ENCODE measurements at places on chromosomes 3 and 15.

- H3K4me1 ChIP-seq: no peaks in the 10 kb centered on the region
- H3K36me3 ChIP-seq: no peaks in the 10 kb centered on the region
- no peak overlapping the region for H3K27ac ChIP-seq
- no peak for DNase-seq
- no peak overlapping the region for H3K4me3 ChIP-seq
Observed at GRCh38 chr3:156418428-156418827, 136.5 kb downstream of the SSR3 start.

DNA sequence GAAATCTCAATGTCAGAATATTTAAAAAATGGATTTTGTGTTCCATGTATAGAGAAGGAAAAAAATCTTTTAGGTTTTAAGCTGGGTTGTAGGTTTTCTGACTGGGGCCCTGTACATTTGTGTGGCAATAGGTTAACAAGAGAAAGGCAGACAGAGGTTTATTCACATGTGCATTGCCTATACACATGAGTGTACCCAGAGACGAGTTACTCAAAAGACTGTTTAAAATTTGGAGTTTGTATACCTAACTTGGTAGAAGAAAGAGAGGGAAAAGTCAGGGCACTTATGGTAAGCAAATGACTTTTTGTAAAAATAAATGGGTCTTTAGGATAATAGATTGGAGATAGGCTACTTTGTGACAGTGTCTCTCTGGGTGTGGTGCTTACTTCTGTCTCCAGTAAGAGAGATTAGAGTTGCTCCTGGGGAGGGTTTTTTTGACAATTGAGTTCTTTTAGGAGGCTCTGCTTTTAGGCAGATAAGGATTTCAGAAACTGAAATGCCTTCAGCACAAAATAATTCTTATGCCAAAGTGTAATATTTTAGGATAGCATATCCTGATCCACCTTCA, 225.2 kb downstream of the TCF12 start:
- H3K27me3 ChIP-seq: no peaks in the 10 kb centered on the region
- no peaks in the 10 kb centered on the region for H3K36me3 ChIP-seq
- no peak overlapping the region for H3K27ac ChIP-seq
- H3K4me1 ChIP-seq: peaks cover 9% of the 10 kb centered on the region

- no peak overlapping the region for H3K27ac ChIP-seq
- H3K4me1 ChIP-seq: peaks cover under 1% of the 10 kb centered on the region
- H3K36me3 ChIP-seq: peaks cover 5% of the 10 kb centered on the region
- no peak for DNase-seq
- H3K27me3 ChIP-seq: no peaks in the 10 kb centered on the region
Observed at GRCh38 chr15:48765022-48765421, 45.8 kb downstream of the CEP152 start.

DNA sequence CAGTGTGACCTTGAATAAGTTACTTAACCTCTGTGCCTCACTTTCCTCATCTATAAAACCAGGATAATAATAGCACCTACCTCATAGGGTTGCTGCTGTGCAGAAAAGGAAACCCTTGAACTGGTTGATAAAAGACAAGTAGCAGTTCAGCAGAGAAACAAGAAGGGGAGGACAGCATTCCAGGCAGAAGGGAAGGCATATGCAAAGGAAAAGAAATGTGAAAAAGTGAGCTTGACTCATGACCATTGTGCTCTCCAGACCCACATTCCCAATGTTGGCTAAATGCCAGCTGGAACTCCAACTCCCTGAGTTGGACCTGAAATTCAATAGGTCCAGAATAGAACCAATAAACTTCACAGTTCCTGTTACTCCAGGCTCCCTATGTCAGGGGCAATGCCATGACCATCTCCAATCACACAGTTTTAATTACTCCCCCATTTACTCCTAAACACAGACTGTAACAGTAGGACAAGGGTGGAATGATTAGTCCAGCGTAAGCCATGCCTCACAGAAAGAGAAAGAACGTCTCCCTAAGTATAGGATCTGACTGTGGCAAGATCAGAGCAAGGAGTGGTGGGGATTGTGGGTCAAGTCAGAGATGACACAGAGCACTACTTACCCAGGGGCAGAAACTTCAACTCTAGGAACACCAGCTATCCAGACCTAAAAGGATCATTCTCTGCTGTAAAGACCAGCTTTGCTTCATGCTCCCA, 26.9 kb downstream of the PRKAR2A start:
- no peak overlapping the region for H3K27ac ChIP-seq
- no peak overlapping the region for H3K4me3 ChIP-seq
- no peaks in the 10 kb centered on the region for H3K36me3 ChIP-seq
- H3K4me1 ChIP-seq: peaks cover 3% of the 10 kb centered on the region
- peak; percentile 72 for DNase-seq

DNA sequence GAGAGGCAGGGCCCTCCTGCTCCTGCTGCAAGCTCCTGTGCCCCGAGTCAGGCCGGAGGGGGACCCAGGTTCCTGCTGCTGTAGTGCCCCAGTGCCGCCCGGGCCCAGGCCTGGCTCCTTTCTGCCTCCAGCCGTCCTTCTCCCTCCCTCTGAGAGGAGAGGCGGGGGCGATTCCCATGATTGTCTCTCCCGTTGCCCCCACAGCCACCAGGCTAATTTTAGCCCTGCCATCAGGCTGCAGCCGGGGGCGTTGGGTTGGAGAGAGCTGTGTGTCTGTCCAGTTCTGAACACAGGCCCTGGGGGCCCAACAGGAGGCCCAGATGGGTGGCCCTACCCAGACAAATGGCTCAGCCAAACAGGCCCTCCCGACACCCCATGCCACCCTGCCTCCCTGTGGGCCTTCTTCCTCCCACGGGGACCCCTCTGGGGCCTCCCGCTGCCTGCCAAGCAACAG, 214.8 kb downstream of the TBC1D2B start:
- H3K27ac ChIP-seq: no peak overlapping the region
- no peaks in the 10 kb centered on the region for H3K36me3 ChIP-seq
- H3K27me3 ChIP-seq: peaks cover 45% of the 10 kb centered on the region

GRCh38 chr3:108603691-108604090, 14.2 kb downstream of the DZIP3 start:
- H3K36me3 ChIP-seq: no peaks in the 10 kb centered on the region
- peak; percentile 23 for DNase-seq
- no peaks in the 10 kb centered on the region for H3K27me3 ChIP-seq
- H3K27ac ChIP-seq: no peak overlapping the region
- no peaks in the 10 kb centered on the region for H3K4me1 ChIP-seq
- H3K4me3 ChIP-seq: no peak overlapping the region

DNA sequence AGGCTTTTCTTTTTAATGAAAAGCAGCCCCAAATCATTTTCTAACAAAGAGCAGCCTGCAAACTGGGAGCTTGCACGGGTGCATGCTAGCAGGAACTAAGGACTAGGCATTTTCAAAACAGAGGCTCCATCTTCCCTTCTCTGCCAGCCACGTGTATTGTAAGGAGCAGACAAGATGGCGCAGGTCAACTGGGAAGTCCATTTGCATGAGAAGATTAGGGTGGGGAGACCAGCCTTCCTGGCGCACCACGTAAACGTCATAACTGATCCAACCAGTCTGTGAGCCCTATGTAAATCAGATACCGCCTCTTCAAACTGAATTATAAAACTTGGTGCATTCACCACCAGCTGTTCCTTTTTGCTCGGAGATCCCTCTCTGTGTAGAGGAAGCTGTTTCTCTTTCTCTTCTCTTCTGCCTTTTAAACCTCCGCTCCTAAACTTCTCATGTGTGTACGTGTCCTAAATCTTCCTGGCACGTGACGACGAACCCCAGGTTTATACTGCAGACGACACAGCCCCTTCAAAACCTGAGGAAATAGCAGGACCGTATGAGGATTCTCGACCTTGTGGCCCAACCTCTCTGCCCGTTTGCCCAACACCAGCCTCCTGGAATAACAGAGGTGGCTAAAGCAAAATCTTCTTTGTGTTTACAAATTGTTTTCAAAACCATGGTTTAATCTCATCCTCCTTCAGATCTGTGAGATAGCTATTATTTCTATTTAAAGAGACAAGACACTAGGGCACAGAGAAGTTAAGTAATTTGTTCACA, 26.4 kb upstream of the SLC30A4 start:
- H3K4me3 ChIP-seq: no peak overlapping the region
- no peak for DNase-seq
- no peaks in the 10 kb centered on the region for H3K36me3 ChIP-seq
- 0 out of 2 replicates have a peak, but pooled peaks cover 1% of the 10 kb centered on the region for H3K4me1 ChIP-seq

GRCh38 chr15:30001602-30002001, 81.2 kb upstream of the GOLGA8J start:
- no peaks in the 10 kb centered on the region for H3K36me3 ChIP-seq
- peaks cover 6% of the 10 kb centered on the region for H3K27me3 ChIP-seq
- no peaks in the 10 kb centered on the region for H3K4me1 ChIP-seq
- H3K4me3 ChIP-seq: no peak overlapping the region

DNA sequence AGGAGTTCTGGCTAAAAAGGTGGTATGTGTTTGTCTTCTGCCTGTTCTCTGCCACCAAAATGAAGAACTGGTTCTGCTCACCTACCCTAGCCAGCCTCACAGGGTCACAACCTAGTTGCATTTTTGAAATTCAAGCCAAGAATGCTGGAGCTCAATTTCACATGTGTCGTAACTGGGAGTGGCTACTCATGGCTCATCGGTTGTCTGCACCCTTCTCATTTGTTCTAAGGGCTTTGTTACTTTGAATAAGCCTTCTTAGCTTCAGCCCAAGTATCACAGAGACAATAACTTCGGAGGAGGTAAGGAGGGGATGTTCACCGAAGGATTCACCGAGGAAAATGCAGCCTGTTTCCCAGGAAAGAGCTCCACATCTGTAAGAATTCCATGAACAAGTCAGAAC, 134.3 kb upstream of the RARB start:
- no peak overlapping the region for H3K4me3 ChIP-seq
- H3K27me3 ChIP-seq: no peaks in the 10 kb centered on the region
- no peak for DNase-seq
- H3K36me3 ChIP-seq: no peaks in the 10 kb centered on the region
- no peaks in the 10 kb centered on the region for H3K4me1 ChIP-seq
